Bone marrow (tissue), 2 donors: ENCODE measurements at places on chromosomes 1 and 21.

DNA sequence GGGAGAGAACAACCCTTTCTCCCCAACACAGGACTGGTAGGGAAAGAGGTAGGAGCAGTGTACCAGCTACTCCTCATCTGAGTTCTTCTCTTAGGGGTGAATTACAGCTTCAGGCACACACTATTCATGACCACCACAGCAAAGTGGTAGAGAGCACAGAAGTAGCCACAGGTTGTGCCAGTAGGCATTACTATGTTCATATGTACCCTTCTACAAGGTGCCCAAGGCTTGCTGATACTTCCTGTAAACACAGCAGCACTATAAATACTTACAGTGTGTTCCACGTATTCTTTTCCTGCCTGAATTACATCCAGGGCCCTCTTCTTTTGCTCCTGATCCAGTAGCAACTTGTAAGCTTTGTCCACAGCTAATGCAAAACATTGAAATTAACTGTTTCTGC lies 23.1 kb downstream of the DNAJC8 start:
- no peak for DNase-seq

DNA sequence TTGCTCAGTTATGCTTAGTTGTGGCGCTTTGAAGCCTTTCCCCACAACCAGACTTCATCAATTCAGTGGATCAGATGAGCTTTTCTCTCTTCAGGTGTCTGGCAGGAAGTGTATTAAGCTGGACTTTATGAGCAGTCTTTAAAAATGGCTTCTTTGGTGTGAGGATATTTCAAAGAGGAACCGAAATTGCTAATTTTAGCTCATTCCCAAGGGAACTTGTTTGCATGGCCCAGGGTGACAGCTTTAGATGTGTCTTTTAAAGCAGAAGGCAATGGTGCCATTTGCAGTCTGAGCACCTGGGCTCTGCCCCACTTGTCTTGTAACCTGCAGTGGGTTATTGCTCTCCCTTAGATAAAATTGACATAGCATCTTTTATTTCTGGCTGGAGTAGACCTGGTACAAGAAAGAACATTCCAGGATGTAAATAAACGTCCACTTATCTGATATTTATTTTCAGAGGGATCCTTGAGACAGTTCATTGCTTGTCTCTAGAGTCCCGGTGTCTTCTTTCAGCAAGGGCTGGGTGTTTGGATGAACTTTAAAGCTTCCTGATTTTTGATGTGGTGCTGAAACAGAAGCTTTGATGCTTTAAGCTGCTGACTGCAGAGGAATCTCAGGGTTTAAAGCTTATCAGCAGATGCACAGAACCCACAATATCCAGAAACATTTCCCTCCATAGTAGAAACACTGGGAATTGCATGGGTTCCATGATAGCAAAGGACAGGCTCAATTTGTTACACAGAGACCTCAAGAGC lies 241.7 kb downstream of the ADGRL2 start:
- no peak for DNase-seq

GRCh38 chr1:12341667-12342066 lies 111.8 kb downstream of the VPS13D start:
- no peak for DNase-seq

- no peak for DNase-seq
Observed at GRCh38 chr21:15098908-15099307, 34.1 kb upstream of the NRIP1 start.

- no peak for DNase-seq
Observed at GRCh38 chr1:246607462-246607861, 41.2 kb downstream of the CNST start.

GRCh38 chr1:92993581-92993980 lies 32.3 kb upstream of the DIPK1A start:
- DNase-seq, result no peak

DNA sequence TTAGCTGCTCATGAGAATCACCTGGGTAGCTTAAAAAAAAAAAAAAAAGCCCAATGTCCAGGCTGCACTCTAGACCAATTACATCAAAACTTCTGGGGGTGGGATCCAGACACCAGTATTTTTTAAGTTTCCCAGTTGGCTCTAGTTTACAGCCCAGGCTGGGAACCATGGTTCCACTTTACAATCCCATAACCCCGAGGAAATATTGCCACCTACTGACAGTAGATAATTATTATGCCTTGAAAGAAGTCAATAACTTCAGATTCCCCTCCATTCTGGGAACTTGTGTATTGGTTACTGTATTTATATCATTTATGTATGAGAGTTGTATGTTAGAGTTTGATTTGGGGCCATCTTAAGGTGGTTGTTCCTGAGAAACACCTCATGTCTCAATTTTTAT lies 100.2 kb downstream of the SPATA46 start:
- no peak for DNase-seq
